GM12892 (cell line): ENCODE measurements at places on chromosomes 5 and 9.
A peak's percentile ranks its signal among the peaks of the same experiment; 100 is the strongest.

DNA sequence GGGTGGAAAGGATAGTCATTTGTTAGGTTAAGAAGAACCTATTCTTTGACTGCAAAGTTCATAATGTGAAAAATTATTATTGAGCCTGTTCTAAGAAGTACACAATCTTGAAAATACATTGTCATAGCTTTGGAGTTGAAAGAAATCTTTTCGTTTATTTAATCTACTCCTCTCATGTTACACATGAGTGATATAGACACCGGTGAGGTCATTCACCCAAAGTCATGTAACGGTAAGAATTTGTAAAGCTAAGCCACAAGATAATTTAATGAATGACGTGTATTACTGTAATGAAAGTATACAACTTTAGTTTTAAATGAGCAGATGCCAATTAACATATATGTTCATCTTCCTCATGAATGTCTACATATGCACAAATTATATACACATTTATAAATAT is 284.1 kb upstream of the PDE4D start:
- no peak for DNase-seq

GRCh38 chr5:176895831-176896230 is 3.3 kb downstream of the HK3 start:
- no peak for DNase-seq

GRCh38 chr5:104652271-104652861 is 1089.8 kb upstream of the NUDT12 start:
- DNase-seq, result no peak

DNA sequence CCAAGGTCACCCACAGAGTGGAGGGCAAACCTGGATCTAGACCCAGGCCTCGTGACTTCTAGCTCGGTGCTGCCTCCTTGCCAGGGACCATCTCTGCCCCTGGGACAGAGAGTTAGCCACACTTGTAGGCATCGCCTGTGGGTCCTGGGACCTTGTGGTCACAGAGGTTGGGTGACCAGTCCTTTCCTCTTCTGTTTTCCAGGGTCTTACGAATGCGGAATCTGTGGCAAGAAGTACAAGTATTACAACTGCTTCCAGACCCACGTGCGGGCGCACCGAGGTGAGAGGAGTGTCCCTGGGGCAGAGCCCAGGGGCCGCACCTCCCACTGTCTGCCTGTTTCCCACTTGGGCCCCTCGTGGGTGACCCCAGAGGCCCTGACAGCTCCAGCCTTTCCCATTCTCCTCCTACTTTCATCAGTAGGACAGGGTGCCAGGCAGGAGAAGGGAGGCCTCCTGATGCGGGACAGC is 76.3 kb downstream of the AMBP start:
- DNase-seq, result no peak

GRCh38 chr5:135089912-135090311 is 55.9 kb upstream of the PITX1 start:
- DNase-seq, result no peak

- DNase-seq, result no peak
Measured at GRCh38 chr5:37774912-37775483, 64.8 kb downstream of the GDNF start.

- no peak for DNase-seq
Measured at GRCh38 chr9:75410405-75410804, 322.1 kb downstream of the OSTF1 start.

- peak; percentile 32 for DNase-seq
Measured at GRCh38 chr9:37954581-37954981, 50.7 kb upstream of the SLC25A51 start.

- DNase-seq, result no peak
Measured at GRCh38 chr9:17229945-17230560, 95.2 kb downstream of the CNTLN start.

DNA sequence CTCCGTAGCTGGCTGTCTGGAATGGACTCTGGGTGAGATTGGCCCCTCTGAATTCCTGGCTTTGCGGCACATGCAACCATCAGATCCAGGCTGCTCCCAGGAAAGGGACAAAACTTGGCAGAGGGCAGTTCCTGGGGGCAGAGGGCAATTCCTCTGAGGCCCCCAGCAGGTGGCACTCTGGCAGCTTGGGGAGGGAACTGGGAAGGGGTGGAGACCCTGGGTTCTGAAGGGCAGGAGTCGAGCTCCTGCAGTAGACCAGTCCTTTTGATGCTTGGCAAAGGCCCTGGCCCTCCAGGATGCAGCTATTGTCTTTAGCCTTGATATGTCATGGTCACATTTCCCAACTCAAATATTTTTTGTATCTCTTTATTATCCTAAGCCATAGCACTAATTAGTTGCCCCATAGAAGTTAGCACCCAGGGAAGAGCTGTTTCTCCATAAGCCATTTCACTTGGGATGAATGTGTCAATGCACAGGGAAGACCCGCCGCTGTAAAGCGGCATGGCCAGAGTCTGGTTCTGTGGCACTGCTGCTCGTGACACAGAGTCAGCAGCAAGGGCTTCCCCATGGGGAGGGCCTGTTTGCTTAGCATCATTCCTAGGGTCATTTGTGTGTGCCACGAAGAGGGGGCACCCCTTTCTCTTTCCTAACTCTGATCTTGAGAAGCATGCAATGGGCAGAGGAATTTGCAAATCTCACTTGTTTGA is 51.2 kb upstream of the CDK20 start:
- DNase-seq, result no peak

DNA sequence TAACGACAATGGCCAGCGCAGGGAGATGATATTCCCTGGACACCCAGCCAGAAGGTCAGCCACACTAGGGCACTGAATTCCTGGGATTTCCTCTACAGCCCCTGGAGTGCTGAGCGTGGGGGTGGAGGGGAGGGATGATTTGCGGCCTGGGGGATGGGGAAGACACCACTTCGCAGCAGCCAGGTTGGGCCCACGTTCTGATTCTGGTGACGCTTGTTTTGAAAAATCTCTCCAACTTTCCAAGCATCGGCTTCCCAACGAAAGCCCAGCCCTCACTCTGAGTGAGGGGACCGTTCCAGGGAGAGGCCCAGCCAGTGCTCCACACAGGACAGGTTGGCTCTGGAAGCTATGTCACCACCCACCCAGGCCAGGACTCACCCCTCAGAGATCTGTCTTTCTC is 5.4 kb downstream of the GFPT2 start:
- DNase-seq, result no peak

DNA sequence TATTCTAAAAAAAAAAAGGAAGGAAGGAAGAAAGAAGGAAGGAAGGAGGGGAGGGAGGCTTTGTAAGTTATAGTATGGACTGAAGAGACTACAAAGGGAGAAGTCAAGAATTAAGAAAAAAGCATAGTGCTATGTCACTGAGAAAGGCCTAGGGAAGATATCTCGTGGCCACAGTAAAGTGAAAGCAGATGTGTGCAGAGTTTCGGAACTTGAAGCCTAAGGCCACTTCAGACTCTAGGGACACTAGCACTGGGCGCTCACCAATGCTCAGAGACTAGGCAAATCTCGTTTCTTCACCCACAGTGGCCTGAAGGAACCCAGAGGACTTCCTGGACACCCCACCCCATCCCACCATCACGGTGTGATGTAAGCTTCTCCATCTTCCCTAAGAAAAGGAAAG is 181.4 kb upstream of the TRPM3 start:
- no peak for DNase-seq

DNA sequence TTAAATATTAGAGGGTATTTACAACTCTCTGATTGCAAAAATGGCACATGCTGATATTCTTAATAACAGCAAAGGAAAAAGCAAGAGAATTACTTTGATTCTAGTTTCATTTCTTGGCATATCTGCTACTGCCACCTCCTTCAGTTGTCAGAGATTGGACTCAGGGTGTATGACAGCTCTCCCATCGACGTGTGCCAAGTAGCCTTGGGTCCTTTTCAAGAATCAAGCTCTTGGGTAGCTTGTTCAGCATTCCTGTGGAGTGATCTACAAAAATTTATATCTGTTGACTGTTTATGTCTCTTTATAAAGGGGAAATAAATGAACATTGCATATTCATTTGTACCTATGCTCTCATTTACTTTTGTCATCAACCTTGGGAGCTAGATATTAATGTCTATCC is 315.6 kb downstream of the PRR16 start:
- DNase-seq, result no peak

- DNase-seq, result no peak
Measured at GRCh38 chr9:104091116-104091515, 3.0 kb upstream of the SMC2 start.

- no peak for DNase-seq
Measured at GRCh38 chr5:140162275-140162674, 12.7 kb upstream of the CYSTM1 start.

DNA sequence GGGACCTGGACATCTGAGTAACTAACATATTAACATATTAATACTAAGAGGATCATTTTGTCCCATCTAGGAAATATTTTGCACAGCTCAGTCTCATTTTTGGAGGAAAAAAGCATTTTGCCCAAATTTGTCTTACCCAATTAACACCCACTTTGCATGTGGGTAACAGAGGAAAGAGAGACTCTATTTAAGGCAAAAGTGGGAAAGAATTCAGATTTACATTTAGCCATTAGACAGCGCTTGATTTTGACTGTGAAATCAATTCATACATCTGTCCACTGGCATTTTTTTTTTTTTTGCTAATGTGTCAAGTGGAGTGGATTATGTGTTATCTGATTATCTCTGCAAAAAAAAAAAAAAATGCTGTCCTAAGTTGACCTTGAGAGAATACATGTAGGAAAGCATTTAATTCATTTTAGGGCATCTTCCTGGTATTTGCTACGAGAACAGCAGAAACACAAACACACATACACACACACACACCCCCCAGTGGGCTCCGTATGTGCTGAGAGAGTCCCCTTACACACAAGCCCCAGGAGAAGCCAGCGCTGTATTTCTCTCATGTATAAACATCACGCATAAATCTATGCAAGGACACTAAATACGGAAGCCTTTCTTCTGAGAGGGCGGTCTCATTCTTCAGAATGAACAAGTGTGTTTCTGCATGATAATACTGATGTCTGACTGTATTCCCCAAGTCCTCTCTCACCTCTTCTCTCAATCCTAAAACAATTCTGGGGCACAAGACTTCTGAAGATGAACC is 202.0 kb upstream of the KLF9 start:
- no peak for DNase-seq

- DNase-seq, result no peak
Measured at GRCh38 chr5:98770209-98770910, 3.1 kb upstream of the RGMB start.

- no peak for DNase-seq
Measured at GRCh38 chr9:136679431-136679941, 7.8 kb downstream of the AGPAT2 start.

DNA sequence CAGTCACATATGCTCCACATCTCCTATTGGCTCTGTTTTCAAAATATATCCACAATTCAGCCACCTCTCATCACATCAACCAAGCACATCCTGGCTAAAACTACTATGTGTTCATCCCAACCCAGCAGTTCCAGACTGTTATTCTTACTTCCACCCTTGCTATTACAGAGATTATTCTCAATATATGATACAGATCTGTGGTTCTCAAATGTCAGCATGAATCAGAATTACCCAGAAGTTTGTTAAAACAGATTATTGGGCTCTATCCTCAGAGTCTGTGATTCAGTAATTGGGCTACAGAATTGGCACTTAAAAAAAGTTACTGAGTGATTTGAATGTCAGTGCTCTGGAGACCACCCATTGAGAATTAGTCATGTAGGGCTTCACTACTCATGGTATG is 78.8 kb upstream of the IZUMO3 start:
- DNase-seq, result no peak

DNA sequence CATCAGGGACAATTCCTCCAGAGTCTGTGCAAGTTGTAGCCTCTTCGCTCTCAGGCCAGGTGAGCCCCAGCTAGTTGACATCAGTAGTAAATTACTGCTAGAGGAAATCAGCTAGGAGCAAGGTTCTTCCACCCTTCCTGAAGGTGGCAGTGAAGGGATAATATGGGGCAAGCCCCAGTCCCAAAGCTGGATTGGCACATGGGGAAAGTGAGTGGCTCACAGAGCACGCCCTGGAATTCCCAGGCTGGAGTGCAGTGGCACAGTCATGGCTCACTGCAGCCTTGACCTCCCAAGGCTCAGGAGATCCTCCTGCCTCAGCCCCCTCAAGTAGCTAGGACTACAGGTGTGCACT is 82.1 kb downstream of the CYFIP2 start:
- DNase-seq, result no peak

DNA sequence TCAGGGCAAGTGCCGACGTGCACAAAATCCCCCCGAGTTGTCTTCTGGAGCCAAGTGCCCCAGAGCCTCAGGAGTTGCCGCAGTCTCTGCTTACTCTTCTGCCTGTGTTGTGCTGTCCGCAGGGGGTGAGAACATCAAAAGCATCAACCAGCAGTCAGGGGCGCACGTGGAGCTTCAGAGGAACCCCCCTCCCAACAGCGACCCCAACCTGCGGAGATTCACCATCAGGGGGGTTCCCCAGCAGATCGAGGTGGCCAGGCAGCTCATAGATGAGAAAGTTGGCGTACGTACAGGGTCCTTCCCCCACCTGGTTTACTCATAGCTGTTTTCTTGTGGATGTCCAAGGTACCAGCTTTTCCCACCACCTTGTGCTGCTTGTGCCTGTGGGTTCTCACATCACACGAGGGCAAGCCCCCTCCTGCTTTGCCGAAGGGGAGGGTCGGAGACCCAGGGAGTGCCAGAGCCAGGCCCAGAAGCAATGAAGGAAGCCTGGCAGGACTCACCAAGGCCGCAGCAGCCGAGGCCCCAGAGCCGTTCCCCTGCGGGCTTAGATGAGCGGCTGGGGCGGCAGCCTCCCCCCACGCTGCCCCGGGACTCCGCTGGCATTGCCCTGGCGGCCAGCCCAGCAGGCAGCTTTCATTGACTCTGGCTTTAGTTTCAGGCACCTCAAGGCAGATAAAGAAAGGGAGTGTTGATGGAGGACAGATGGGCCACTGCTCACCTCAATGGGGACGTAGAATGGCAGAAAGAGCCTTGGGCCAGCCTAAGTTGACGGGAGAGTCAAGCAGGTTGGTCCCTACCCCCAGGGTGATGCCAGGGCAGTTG is 33.7 kb upstream of the PRDM12 start:
- no peak for DNase-seq

GRCh38 chr9:91992461-91993041 is 42.5 kb upstream of the ROR2 start:
- no peak for DNase-seq

DNA sequence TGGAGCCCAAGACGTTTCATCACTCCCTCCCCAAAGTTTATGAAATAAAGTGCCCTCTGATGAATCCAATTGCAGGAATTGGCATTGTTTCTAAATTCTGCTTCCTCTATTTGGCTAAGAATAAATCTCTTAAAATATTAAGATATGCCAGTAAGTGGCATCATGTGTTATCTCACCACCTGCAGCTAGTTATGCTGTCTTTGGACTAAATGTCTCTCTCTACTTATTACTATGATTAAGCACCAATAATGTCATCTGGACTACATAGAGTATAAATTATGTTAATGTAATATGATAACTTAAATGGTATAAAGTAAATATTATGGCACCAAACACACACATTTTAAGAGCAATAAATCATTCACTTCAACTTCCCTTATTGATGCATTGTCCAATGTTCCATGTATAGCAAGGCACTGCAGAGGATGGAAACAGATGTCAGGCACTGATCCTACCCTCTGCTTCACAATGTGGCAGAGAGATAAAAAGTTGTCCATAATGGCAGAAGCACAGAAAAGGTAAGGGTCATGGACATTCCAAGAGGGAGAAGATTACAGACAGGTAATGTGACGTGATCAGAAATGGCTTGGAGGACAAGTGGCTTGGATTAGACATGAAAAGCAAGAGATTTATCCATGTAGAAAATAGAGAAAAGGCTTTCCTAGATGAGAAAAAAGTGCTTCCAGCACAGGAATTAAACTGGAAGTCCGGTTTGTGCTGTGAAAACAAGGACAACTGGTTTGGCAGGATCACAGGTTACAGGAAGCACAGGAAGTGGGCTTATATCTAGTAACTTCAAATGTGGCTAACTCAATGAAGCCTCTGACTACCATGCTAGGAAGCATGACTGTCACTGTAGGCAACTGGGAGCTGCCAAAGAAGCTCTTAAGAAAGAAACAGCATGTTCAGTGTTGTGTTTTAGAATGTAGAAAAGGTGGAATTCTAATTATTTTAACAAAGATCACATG is 26.7 kb downstream of the MARCHF11 start:
- no peak for DNase-seq
